Type B pancreatic cell (in vitro differentiated cells): ENCODE measurements at places on chromosomes 6 and 20. TPM values are rescaled to one million over a fixed set of nuclear protein-coding genes. Genes with fewer than 3 reads are reported as not detected.

UFL1 gene
- 21.9 and 25.1 TPM in 2 replicates for total RNA-seq

FNDC1 gene
- 0.14 and 1.7 TPM in 2 replicates for total RNA-seq

PLA2G7 gene
- 0.71 and 1.2 TPM in 2 replicates for total RNA-seq

SOX18 gene
- 0.72 and 1.2 TPM in 2 replicates for total RNA-seq

CEP85L gene
- total RNA-seq: 8.9 and 16.1 TPM in 2 replicates

HLA-DQA1 gene
- not detected in 2 replicates for total RNA-seq

TGM3 gene
- total RNA-seq: 1.4 and 1.5 TPM in 2 replicates

FAM83B gene
- total RNA-seq: 11.3 and 33.9 TPM in 2 replicates

SYTL3 gene
- total RNA-seq: 2.2 and 2.8 TPM in 2 replicates

SMAP1 gene
- total RNA-seq: 22.8 and 24.2 TPM in 2 replicates

SLPI gene
- total RNA-seq: 35.7 and 73.6 TPM in 2 replicates

C6orf118 gene
- total RNA-seq: 0.50 and 6.1 TPM in 2 replicates

BMP6 gene
- 1.5 and 1.8 TPM in 2 replicates for total RNA-seq

ELOVL4 gene
- 9.1 and 11.5 TPM in 2 replicates for total RNA-seq

OOEP gene
- total RNA-seq: not detected in 2 replicates

HUS1B gene
- 0.41 and 0.93 TPM in 2 replicates for total RNA-seq

PKIB gene
- total RNA-seq: 31.7 and 56.8 TPM in 2 replicates

DCDC2 gene
- 5.5 and 8.7 TPM in 2 replicates for total RNA-seq

EIF6 gene
- 124 and 185 TPM in 2 replicates for total RNA-seq

EFCAB8 gene
- total RNA-seq: 0.07 and 0.97 TPM in 2 replicates

PDE7B gene
- 3.9 and 5.1 TPM in 2 replicates for total RNA-seq

IMPG1 gene
- total RNA-seq: not detected in 2 replicates

DEF6 gene
- 6.2 and 12.1 TPM in 2 replicates for total RNA-seq

PNPLA1 gene
- total RNA-seq: 0.12 TPM in 1 of 2 replicates, not detected in the other

DPPA5 gene
- not detected in 2 replicates for total RNA-seq

LIME1 gene
- 6.3 and 11.3 TPM in 2 replicates for total RNA-seq

SRMS gene
- total RNA-seq: not detected in 2 replicates

SLC22A1 gene
- total RNA-seq: 1.2 and 3.0 TPM in 2 replicates

FAM83C gene
- total RNA-seq: not detected in 2 replicates

RAET1E gene
- total RNA-seq: 1.2 TPM in 1 of 2 replicates, not detected in the other

TMEM244 gene
- not detected in 2 replicates for total RNA-seq

SLC22A3 gene
- 0.52 and 0.87 TPM in 2 replicates for total RNA-seq

MAN1A1 gene
- total RNA-seq: 52.2 and 74.2 TPM in 2 replicates

GSTA2 gene
- 20.7 and 25.3 TPM in 2 replicates for total RNA-seq

THBD gene
- 1.5 and 5.8 TPM in 2 replicates for total RNA-seq

SNAI1 gene
- total RNA-seq: 12.1 and 30.8 TPM in 2 replicates

SCGN gene
- total RNA-seq: 47.1 and 89.1 TPM in 2 replicates

SLA2 gene
- not detected in 2 replicates for total RNA-seq

ARHGAP40 gene
- 1.7 and 1.9 TPM in 2 replicates for total RNA-seq

TMEM239 gene
- not detected in 2 replicates for total RNA-seq

LHFPL5 gene
- not detected in 2 replicates for total RNA-seq

WFDC5 gene
- total RNA-seq: 0.41 and 0.74 TPM in 2 replicates

TINAG gene
- total RNA-seq: 0.33 TPM in 1 of 2 replicates, not detected in the other

VSX1 gene
- total RNA-seq: not detected in 2 replicates

LPA gene
- 0.31 and 0.56 TPM in 2 replicates for total RNA-seq
